Left lobe of liver (tissue), 2 donors: ENCODE measurements at places on chromosomes 4 and X. TPM values are rescaled to one million over a fixed set of nuclear protein-coding genes. Genes with fewer than 3 reads are reported as not detected.

- DNase-seq: no peak
Observed at GRCh38 chr4:88341227-88342192, 37.1 kb upstream of the HERC6 start.

DNA sequence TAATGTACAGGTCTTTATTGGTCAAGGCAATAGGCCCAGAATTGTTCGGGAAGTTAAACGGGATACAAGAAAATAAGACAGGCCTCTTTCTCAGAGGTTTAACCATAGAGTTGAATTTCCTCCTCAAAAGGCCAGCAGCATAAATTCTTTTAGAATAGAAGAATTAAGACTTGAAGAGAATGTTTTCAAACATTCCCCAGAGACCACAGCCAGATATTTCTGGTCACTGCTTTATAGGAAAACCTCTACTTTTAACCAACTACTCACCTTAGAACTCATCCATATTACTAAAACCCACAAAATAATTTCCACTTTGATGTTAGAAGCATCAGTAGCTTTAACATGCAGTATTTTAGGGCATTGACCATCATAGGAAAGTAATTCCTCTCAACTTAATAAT, 317.9 kb downstream of the RAB28 start:
- DNase-seq: no peak

The IRS4 gene
- not detected for total RNA-seq

- DNase-seq: no peak
Observed at GRCh38 chr4:8255698-8256441, 13.7 kb upstream of the HTRA3 start.

- no peak for DNase-seq
Observed at GRCh38 chr4:14321723-14322122, 680.6 kb upstream of the CPEB2 start.
